Omental fat pad (tissue), 4 donors: ENCODE measurements at places on chromosomes 3 and 15. TPM values are rescaled to one million over a fixed set of nuclear protein-coding genes. Genes with fewer than 3 reads are reported as not detected.

The THAP10 gene
- total RNA-seq: 3.5 TPM

The SPSB4 gene
- 0.65 TPM for total RNA-seq

The RETNLB gene
- not detected for total RNA-seq

The CCR3 gene
- total RNA-seq: not detected

The SAXO2 gene
- total RNA-seq: 6.6 TPM

The ETV5 gene
- total RNA-seq: 10.7 TPM

The TMC3 gene
- total RNA-seq: not detected

The KNG1 gene
- total RNA-seq: 0.09 TPM

The CACNA1D gene
- total RNA-seq: 1.0 TPM

The SCAANT1 gene
- not detected for total RNA-seq

The CNTN3 gene
- 3.5 TPM for total RNA-seq

The DAG1 gene
- total RNA-seq: 65.0 TPM

The SNTN gene
- not detected for total RNA-seq

The WDR72 gene
- total RNA-seq: not detected

The AMT gene
- 2.5 TPM for total RNA-seq

The TUSC7 gene
- total RNA-seq: not detected

The HESX1 gene
- total RNA-seq: not detected

The NEK11 gene
- 4.3 TPM for total RNA-seq

The C3orf62 gene
- total RNA-seq: 7.7 TPM

The MORC1 gene
- total RNA-seq: not detected

The GMPS gene
- 26.1 TPM for total RNA-seq

The CPA3 gene
- 12.5 TPM for total RNA-seq

The CORO2B gene
- 4.7 TPM for total RNA-seq

The SAMD7 gene
- not detected for total RNA-seq

The LRRC49 gene
- total RNA-seq: 2.5 TPM

The VEPH1 gene
- total RNA-seq: 3.2 TPM

The SLC9C1 gene
- total RNA-seq: 1.9 TPM

The GNAT1 gene
- total RNA-seq: not detected

The TOMM70 gene
- total RNA-seq: 53.1 TPM

The PLCH1 gene
- 0.19 TPM for total RNA-seq

The PRSS50 gene
- total RNA-seq: 0.32 TPM

The GPR160 gene
- total RNA-seq: 1.4 TPM

The GPR149 gene
- not detected for total RNA-seq

The XXYLT1 gene
- total RNA-seq: 9.5 TPM

The SLC30A4 gene
- 8.9 TPM for total RNA-seq

The LAMB2 gene
- 363 TPM for total RNA-seq

The ZNF660 gene
- total RNA-seq: 2.0 TPM

The HYAL1 gene
- total RNA-seq: 12.2 TPM

The FRMD5 gene
- total RNA-seq: 0.13 TPM

The KBTBD12 gene
- 1.9 TPM for total RNA-seq

The REC114 gene
- total RNA-seq: not detected

The CACNA2D2 gene
- total RNA-seq: 0.93 TPM

The NR1I2 gene
- total RNA-seq: not detected

The GABRR3 gene
- total RNA-seq: not detected

The RAB43 gene
- total RNA-seq: 12.8 TPM

The ZNF80 gene
- total RNA-seq: not detected

The C3orf20 gene
- 0.12 TPM for total RNA-seq

The PPP2R3A gene
- total RNA-seq: 6.8 TPM

The TYRO3 gene
- 44.5 TPM for total RNA-seq

The FBXW12 gene
- total RNA-seq: not detected

The ADAMTS7 gene
- 6.5 TPM for total RNA-seq

The ABI3BP gene
- 129 TPM for total RNA-seq

The PRR20G gene
- total RNA-seq: not detected

The HACD3 gene
- 31.3 TPM for total RNA-seq

The INAFM2 gene
- 9.1 TPM for total RNA-seq

The UBAP1L gene
- total RNA-seq: 4.5 TPM

The GRAMD1C gene
- total RNA-seq: 1.4 TPM

The SLC12A1 gene
- not detected for total RNA-seq

The CX3CR1 gene
- total RNA-seq: not detected

The ADGRG7 gene
- not detected for total RNA-seq
